ENCODE measurements at places on chromosomes 5 and 9.

DNA sequence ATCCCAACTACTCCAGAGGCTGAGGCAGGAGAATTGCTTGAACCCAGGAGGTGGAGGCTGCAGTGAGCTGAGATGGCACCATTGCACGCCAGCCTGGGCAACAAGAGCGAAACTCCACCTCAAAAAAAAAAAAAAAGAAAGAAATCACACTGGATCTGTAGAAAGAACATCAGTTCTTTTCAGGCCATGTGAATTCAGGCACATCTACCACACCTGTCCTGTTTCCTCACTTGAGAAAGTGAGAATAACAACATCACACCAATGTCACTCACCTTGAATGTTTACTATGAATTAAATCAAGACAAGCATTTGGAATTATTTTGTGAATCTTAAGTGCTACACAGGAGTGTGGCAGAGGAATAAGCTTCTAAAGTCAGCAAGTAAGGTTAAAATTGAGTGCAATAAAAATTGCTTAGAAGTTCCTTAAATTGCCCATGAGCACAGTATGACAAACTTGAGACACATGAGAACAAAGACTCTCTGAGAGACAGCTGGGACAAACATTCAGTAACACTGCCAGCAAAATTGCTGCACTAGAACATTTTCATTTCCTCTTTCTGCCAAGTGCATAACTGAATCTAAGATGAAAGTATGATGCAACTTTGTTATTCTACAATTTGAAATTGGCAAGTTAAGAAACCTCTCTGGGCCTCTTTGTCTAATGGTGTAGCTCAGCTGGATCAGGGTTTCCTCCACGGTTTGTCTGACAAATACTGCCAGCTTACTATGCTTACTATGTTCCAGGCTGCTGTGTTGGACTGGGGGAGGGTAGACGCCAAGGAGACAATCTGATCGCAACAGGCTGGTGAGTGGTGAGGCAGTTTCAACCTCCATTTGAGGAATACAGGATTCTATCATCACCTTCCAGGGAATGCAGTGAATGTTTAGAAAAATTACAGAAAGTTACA, 1.9 kb upstream of the RIC1 start:
- DNase-seq: no peak

DNA sequence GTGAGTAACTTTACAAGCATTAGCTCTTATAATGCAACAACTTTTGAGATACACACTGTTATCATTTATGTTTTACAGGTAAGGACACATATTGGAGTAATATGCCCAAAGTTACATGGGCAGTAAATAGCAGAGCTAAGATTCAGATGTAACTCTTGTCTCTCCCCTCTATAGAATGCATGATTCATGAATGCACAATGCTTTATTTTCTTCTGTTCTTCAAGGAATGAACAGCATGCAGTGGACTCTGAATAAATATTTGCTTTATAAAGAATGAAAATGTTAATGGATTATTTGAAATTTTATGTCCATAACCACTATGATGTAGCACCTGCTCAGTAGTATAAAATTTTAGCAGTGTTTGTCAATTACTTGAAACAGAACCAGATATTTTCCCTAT, 629.5 kb downstream of the KCTD16 start:
- DNase-seq: no peak

GRCh38 chr5:68392617-68393016, 177.1 kb downstream of the PIK3R1 start:
- no peak for DNase-seq

- no peak for DNase-seq
Measured at GRCh38 chr9:93178851-93179786, 4.8 kb upstream of the WNK2 start.

DNA sequence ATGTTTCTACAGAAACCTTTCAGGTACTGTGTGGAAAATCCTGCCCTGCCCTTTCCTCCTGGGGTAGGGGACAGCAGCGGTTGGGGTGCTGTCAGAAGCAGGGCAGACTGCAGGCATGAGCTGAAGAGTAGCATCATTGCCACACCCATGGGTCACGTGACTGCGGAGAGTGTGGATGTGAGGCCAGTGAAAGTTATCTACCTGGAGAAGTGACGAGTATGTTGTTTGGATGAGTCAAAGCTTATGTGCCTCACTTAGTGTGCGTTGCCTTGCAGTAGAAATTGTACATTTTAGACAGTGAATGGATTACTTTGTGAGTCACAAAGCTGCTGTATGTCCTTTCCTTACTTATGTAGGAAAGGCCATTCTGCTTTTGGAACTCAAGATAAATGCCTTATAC, 21.7 kb upstream of the ACTBL2 start:
- DNase-seq: no peak

GRCh38 chr5:126866851-126867636, 90.1 kb downstream of the LMNB1 start:
- DNase-seq: no peak

DNA sequence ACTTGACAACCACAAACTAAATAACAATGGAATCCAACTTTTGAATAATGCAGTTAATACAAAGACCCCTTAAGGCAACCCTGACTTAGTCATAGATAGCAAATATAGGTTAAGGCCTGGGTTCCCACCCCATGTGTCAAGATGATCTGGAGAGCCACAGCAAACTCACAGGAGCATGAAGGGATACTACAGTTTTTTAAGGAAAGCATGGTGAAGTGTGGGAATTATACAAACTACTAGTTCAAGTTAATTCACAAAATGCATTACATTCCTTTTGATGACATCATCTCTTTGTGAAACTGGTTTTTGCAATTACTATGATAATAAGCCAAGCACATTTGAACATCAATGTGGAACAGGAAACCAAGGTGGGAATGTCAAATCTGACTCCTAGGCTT, 50.6 kb downstream of the LHFPL2 start:
- no peak for DNase-seq

DNA sequence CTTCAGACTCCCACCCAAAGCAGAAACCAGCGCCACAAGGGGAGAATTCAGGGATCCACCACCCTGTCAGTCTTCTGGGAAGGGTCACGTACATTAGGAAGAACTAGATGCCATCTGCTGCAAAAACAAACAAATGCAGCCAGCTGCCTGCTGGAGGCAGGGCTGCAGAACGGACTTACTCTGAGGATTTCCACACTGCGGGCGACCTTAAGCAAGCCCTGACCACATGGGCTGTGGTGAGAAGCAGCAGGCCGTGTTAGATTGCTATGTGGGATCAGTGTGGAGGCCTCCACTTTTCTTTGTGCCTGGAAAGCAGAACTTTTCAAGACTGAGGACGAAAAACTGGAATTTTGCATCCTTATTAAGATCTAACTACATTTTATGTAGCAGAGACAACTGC, 13.4 kb upstream of the LTC4S start:
- DNase-seq: peak; percentile 73

GRCh38 chr5:112355058-112355685, 63.9 kb downstream of the EPB41L4A start:
- DNase-seq: no peak

GRCh38 chr5:168193493-168194250, 97.8 kb upstream of the WWC1 start:
- DNase-seq: no peak

DNA sequence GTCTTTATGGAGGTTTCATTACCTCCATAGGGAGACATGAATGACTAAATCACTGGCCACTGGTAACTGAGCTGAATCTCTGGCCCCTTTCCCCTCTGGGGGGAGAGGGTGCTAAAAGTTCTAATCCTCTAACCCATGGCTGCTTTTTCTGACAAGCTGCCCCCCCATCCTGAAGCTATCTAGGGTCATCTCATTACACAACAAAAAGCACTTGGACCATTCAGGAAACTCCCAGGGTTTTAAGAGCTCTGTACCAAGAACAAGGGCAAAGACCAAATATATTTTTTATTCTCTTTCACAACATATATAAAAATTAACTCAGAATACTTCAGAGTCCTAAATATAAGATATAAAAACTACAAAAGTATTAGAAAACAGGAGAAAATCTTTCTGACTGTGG, 14.3 kb downstream of the AUH start:
- no peak for DNase-seq

DNA sequence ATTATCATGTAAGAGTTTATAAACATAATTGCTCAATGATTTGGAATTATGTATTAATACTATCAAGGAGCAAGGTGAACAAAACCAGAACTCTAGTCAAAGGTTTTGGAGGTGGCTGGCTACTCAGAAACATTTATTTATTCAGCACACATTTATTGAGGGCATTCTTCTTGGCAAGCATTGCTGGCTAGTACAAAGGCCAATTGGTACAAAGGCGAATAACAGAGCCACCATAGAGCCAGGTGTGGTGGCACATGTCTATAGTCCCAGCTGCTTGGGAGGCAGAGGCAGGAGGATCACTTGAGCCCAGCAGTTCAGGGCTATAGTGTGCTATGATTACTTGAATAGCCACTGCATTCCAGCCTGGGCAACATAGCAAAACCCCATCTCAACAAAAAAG, 242.1 kb downstream of the CWC27 start:
- no peak for DNase-seq

DNA sequence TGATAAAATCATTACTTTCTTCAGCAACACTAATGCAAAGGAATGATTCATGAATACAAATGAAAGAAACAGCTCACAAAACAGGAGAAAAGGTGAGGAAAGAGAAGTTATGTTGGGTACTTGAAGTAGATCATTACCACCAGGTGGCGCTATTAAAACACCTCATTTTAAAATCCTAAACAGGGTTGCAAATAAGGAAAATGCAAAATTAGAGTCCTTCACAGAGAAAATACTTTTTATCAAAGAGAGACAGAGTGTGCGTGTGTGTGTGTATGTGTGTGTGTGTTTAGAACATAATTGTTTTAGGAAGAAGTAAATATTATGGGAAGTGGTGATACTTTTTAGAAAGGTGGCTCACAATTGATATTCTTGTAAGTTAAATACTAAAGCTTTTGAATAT, 49.5 kb upstream of the CD180 start:
- no peak for DNase-seq
